ENCODE measurements at places on chromosomes 7 and 10.

- DNase-seq = peak; percentile 5
These were observed 9.4 kb downstream of the NXPH1 start for GRCh38 chr7:8442814-8443304.

- peak; percentile 16 for DNase-seq
These were observed 344.6 kb upstream of the SHH start for GRCh38 chr7:156156734-156157408.

DNA sequence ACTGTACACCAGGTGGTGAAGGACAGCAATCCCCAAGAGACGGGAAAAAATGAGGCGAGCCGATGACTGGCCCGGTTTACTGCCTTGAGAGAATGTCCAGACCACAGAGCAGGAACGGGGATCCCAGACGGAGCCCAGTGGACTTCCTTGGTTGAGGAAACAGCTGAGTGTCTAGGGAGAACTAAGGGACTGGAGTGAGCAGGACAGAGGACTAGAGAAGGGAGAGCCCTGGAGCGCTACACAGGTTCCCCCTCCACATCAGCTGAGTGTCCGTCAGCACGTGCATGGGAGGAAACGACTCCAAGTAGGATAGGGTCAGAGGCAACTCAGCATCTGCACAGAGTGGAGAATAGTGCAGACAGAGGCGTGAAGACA, 7.1 kb upstream of the WDR86 start:
- DNase-seq = peak; percentile 18

DNA sequence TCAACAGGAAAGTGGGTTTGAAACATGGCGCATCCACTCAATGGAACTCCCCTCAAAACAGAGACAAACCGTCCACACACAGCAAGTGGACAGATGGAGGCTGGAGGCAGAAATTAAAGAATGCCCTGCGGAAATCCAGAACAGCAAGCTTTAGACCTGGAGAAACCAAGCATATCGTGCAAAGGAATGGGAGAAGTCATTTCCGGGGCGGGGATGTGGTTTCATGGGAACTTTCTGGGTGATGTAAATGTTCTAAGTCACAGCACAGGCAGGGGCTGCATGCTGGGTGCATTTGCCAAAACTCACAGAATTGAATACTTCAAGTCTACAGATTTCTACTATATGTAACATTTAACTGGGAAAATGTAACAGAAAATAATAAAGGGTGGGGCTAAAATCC, 213.0 kb downstream of the PTPRN2 start:
- DNase-seq = peak; percentile 20

DNA sequence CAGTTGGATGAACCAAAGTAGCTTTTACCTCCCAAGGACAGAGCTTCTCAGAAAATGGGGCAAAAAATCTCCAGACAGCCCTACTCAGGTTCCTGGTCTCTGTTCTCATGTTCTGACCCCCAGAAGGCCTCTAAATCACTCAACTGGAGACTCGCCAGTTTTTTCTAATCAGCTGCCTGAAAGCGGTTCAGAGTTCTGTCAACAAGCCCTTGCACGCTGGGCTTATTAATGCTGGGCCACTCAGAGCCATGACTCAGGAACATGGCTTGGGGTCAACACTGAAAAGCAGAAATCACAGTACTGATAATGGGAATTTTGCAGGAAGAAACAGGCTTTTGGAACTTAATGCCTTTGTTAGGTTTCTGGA, 15.3 kb downstream of the ECHDC3 start:
- DNase-seq = peak; percentile 97

GRCh38 chr10:110434489-110435096, 63.1 kb upstream of the DUSP5 start:
- no peak for DNase-seq

GRCh38 chr10:28391283-28391682, 88.4 kb upstream of the MPP7 start:
- no peak for DNase-seq

DNA sequence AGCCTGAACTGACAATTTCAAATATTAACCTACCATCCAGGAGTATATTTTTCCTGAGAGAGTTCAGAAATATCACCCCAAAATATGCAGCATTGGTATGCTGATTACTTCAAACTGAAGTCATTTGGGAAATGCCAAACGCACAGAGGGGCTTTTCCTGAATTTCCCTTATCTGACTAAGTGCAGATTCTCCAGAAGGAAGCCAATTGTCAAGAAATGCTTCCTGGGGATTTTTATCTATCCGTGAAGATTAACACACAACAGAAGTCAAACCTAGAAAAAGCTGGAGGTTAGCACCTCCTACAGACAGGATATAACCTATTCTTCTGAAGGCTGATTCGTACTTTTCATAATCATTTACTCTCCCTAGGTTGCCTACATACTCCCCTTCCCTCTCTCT, 91.0 kb downstream of the AKR1D1 start:
- no peak for DNase-seq

DNA sequence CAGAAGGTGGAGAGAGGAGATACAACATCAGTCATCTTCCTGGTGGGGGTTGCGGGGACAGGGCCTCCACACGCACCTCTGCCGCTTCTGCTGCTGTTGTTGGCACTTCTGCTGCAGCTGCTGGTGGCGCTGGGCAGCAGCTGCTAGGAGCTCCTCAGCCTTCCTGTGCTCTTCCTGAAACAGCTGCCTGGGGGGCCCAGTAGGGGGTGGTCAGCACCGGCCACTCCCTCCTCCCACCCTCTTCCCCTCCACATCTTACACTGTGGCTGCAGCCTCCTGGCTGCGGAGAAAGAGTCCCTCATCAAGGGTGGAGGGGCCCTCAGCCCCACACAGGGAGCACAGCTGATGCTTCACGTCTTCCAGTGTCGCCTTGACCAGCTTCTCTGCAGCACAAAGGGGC, 9.9 kb downstream of the SYCE1 start:
- DNase-seq = no peak

GRCh38 chr10:70752571-70752970, 32.6 kb downstream of the TBATA start:
- DNase-seq = no peak

DNA sequence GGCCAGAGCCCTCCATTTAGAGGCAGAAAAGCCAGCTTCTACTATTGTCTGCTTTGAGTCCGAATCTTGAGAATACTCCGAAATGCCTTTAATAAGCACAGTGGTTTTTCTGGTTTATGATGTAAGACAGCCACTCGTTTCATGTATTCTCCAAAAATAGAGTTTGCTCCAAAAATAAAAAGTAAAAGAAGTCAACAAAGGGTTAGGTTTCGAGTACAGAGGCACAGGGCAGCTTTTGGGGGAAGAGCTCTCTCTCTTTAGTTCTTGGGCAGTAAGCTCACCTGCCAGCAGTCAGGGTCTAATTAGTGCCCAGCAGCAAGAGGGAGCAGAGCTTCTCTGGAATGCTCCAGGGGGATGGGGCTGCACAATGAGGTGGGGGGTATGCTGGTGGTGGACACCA, 20.2 kb downstream of the CREB3L2 start:
- DNase-seq = no peak

GRCh38 chr10:14366760-14367159, 36.0 kb upstream of the FRMD4A start:
- no peak for DNase-seq

- peak; percentile 5 for DNase-seq
These were observed 99.3 kb upstream of the NFE2L3 start for GRCh38 chr7:26052706-26053105.

DNA sequence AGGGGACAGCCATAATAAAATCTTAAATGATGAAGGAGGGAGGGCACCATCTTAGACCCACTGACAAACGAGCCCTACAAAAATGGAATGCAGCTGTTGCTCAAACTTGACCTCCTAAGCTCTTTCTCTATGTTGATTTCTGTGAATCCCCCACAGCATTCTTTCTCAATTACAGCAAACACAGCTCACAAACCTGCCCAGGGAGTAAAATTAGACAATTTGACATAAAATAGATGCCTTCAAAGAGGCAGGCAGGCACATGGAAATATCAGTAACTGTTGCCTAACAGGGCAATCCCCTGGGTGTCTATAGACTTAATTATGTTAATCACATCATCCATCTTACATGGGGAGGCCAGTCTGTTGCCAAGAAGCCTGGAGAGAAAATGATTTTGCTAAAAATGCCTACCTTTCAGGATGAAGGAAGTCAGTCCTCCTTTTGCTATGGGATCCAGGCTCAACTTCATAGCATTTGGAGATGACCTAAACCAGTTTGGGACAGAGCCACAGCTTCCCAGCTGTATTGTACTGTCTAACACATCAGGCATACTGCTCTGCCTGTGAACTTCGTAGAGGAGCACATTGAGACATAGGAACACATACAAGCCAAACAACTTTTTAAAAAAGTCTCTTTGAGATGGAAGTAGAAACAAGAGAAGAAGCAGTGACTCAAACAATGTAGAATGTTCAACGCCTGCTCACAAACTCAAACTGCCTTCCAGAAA, 1177.4 kb downstream of the SORCS1 start:
- DNase-seq = no peak

DNA sequence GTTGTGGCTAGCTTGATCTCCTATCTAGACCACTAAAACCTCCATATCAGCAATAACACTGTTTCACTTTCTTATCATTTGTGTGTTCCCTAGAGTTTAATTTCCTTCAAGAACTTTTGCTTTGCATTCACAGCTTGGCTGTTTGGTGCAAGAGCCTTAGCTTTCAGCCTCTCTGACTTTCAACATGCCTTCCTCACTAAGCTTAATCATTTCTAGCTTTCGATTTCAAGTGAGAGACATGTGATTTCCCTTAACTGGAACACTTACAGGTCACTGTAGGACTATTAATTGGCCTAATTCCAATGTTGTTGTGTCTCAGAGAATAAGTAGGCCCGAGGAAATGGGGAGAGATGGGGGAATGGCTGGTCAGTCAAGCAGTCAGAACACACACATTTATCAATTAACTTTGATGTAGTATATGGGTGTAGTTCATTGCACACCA, 10.6 kb upstream of the BPGM start:
- no peak for DNase-seq

DNA sequence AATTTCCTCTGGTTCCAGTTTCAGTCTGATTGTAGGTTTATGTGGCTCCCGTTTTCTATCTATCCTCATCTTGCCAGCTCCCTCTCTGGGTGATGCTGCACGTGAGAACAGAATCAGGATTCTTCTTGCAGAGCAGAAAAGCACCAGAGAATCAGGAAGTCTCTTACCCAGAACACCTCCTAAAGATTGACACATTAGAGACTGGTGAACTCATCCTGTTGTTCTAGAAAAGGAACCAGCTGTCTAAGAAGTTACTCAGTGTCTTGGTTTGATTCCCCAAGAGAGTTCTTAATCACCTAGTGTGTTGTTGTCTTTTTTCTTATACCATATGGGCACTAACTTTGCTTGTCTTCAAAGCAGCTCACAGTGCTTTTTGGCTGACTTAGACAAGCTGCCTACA, 152.4 kb downstream of the DGKI start:
- DNase-seq = no peak

DNA sequence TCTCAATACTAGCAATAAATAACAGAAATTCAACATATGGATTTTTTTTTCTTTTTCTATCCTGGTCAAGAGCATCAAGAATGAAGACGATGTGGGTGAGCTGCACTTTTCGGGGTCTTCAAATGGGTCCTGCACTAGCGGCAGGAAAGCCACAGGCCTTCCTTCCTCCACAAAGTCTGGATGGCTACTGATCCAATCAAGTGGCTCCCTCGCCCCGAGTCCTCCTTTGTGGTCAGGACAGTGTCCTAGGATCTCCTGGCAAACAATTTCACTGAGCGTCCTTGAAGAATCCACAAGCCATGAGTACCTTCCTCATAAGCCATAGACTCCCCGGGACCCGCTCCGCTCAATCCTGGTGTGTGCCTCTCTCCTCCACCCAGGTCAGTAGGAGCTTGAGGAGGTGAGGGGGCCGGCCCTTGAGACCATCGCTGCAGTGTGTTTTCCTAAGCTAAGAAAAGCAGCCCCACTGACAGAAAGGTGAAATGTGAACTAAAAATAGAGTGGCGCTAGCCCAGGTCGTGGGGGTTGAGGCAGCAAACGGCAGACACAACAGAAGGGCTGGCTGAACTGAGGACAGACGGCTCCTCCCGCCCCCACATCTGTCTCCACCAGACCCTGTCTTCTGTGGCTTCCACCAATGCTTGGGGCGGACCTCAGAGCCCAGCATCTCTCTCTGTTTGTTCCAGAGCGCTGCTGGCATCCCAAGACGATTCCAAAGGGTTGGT, 202.3 kb downstream of the HERPUD2 start:
- no peak for DNase-seq

DNA sequence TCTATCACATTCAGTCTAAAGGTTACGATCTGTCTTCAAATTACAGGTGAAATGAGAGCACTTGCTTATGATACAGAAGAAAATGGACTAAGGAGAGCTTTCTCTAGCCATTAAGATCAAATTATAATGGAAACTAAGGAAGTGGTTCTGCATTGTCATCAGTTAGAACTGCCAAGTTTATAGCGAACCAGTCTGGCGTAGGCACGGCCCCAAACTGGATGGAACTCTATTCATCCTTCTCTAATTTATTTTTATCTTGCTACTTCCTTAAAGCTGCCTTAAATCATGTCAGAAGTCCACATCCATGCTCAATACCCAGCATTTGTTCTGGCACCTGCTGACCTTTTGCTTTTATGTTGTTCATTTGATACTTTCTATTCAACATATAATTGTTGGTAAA, 63.7 kb upstream of the APBB1IP start:
- no peak for DNase-seq

GRCh38 chr10:127313996-127314700, 117.8 kb upstream of the INSYN2A start:
- DNase-seq = no peak
